ENCODE measurements at places on chromosomes 12 and 14.

- DNase-seq = no peak
Measured at GRCh38 chr12:95574799-95575452, 23.6 kb upstream of the USP44 start.

DNA sequence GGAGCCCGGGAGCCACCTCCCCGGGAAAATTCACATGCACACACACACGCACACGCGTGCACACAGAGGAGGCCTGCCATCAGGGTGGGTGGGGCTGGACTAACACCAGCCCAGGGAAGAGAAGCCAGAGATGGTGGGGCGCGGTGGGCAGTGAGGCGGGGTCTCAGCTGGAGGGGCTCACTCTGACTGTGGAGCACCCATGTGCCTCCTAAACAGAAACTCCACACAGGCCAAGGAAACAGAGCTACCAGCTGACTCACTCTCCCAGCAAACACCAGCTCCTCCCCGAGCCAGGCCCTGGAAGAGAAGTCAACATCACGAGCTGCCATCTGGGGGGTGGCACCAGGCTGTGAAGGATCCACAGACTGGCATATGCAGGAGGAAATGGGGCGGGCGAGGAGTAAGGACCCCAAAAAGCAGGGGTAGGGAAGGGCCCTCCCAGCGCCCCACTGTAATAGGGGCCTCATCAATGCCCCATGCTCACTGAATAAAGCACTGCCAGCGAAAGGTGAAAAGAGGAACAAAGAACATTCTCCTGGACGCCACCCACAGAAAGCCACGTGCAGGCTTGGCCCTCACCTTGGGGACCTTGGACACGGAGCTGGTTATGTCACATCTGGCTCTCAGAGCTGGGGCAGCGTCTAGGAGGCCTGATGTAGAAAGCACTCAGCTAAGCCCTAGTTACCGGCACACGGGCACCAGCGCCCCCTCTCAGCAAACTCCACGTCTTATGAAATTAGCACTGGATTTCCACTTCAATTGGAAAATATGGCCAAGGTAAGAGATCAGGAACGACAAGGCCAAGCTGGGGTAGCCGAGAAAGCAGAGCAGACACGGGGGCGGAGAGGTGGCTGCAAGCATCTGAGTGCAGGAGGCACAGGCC is 8.4 kb upstream of the INF2 start:
- no peak for DNase-seq

- DNase-seq = no peak
Measured at GRCh38 chr12:107843351-107844311, 69.1 kb downstream of the ASCL4 start.

DNA sequence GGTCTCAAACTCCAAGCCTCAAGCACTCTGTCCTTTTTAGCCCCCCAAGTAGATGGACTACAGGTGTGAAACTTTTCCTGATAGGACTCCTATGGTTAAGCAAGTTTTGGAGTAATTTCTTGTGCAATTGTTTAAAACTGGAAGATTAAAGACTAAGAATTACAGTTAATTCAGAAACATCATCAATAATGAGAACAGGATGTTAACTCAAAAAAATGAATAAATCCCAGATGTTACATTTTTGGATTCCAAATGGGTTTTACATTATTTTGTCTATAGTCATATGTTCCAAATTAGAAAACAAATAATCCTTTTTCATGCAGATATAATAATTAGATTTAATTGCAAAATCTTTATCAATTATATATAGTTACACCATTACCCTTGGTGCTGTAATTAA is 24.4 kb upstream of the KITLG start:
- DNase-seq = no peak

DNA sequence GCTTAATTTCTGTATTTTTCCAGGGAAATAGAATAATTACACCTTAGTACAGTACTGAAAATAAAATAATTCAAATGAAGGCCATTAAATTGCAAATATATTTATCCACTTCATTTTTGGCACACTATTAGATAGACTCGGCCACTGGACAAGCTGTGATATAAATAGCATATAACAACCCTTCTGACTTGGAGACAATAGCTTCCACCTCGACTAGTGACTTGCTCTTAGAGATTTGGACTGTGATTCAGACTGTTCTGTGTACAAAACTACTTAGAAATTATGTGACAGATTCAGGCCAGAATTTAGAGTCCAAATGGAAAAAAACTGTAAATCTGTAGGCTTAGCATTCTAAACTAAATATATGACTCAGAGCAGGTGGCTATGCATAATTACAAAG is 949.9 kb downstream of the LRFN5 start:
- DNase-seq = no peak

DNA sequence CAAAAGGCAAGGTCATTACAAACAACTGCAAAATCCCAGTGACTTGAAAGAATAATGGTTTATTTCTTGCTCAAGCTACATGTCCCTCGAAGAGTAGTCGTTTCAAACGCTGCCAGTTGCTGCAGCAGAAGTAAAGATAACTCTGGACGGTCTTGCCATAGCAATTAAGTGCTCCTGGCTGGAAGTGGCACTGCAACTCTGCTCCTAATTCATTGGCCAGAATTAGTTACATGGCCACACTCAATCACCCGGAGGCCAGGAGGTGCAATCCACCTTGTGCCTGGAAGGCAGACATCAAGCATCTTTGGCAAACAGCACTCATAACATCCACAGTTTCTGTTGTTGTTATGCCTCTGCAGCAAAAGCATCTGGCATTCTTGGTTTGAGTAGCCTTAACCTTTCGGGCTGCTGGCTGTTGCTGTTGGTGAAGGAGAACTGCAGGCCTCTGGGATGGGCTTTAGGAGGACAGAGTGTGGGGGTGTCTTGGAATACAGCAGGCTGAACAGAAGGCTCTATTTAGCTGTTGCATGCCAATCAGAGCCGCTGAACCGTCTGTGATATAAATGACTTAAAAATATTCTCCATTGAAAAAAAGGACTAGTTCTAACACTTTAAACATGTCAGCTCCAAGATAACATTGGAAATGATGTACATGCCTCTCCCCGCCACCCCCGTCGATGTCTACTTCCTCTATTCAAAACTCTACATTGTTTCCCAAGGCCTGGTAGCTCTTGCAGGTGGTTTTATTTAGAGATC is 123.5 kb upstream of the DYRK2 start:
- no peak for DNase-seq

DNA sequence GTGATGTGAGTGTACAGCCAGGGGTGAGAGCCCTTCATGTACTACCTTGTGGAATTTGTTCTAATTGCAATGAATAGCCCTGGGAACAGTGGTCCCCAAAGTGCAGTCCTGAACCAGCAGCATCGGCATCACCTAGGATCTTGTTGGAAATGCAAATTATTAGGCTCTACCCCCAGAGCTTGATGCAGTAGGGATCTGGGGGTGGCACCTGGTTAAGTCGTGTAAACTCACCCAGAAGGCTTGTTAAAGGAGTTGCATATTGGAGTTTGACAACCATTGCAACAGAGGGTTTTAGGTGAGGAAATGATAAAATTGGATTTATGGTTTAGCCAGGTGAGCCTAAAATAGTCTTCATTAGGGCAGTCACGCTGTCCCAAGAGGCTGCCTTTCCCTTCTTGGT is 73.2 kb downstream of the PLEKHG3 start:
- DNase-seq = no peak

GRCh38 chr12:12138203-12139154 is 67.7 kb downstream of the BCL2L14 start:
- no peak for DNase-seq
